ENCODE measurements at places on chromosomes 2 and 18.

- DNase-seq: no peak
Measured at GRCh38 chr2:36277146-36277808, 78.3 kb upstream of the CRIM1 start.

GRCh38 chr2:191566344-191566743 is 111.6 kb upstream of the NABP1 start:
- no peak for DNase-seq

- no peak for DNase-seq
Measured at GRCh38 chr2:198873503-198874471, 584.0 kb downstream of the SATB2 start.

GRCh38 chr2:220296174-220296573 is 668.7 kb downstream of the SLC4A3 start:
- DNase-seq: no peak

GRCh38 chr2:241943961-241944575 is 74.5 kb downstream of the RTP5 start:
- DNase-seq: no peak

DNA sequence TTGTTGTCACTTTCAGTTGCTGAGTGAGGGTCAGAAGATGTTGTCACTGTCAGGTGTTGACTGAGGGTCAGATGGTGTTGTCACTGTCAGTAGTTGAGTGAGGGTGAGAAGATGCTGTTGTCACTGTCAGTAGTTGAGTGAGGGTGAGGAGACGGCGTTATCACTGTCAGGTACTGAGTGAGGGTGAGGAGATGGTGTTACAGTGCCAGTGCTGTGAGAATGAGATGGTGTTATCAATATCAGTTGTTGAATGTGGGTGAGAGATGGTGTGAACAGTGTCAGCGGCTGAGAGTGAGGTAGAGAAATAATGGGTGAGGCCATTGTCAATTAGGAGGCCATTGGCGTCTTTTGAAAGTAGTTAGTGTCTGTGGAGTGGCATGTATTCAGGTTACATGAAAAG is 1.6 kb upstream of the ATP9B start:
- no peak for DNase-seq

- no peak for DNase-seq
Measured at GRCh38 chr2:236581546-236581945, 11.9 kb downstream of the ACKR3 start.

DNA sequence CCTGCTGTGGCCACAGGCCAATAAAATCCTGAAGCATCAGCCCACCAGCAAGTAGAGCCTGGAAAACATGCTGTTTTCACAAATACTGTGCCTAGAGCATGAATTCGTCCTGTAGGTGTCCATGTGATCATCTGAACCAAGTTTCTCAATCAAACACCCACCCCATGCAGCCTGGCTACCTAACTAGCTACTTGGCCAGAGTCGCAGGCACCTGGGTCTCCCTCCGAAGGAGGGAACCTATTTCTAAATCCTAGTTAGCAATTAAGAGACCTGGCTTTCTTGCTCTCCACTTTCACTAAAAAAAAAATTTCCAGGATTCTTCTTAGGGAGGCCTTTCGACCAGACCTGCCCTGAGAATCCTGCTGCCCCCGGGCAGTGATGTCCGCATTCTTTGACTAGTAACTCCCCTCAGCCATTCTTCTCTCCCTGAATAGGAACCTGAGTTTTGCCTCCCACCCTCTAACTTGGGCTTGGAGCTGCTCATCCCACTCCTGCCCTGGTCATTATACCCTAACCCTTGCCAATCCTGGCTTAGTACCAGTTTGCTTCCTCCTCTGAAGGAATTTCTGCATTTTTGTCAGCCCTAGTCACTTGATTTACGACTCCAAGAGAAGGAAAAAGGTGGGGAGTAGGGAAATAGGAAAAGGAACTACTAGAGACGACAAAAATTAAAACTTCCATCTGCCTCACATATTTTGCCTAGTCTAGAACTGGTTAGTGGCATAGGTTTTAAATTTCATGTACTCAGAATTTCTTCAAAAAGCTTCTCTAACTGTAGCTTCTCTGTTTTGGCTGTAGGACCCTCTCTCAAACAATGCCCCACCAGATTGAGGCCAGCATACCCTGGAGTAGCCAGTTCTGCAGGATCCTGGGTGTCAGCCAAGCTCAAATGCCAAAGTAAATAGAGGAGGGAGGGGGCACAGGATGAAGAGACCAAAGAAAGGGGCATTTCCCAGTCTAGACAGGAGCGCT is 25.4 kb upstream of the TANK start:
- DNase-seq: no peak

- no peak for DNase-seq
Measured at GRCh38 chr18:39795350-39795749, 2159.7 kb upstream of the PIK3C3 start.

DNA sequence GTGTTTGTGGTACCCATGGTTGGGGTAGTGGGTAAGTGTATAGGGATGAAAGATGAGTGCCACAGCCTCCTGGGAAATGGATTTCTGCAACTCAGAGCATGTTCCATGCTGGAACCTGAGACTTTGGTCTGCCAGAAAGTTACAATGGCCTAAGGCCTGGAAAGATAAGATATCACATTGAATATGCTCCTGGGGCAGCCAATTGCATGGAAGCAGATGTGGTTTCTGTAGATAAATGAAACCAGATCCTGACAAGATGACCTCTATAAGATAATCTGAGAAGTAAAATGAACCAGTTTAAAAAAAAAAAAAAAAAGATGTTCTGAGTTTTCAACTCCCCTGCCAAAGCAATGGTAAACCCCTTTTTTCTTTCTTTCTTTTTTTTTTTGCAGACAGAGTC is 91.4 kb upstream of the NCK2 start:
- no peak for DNase-seq

GRCh38 chr2:69717861-69718273 is 24.1 kb upstream of the ANXA4 start:
- DNase-seq: no peak

DNA sequence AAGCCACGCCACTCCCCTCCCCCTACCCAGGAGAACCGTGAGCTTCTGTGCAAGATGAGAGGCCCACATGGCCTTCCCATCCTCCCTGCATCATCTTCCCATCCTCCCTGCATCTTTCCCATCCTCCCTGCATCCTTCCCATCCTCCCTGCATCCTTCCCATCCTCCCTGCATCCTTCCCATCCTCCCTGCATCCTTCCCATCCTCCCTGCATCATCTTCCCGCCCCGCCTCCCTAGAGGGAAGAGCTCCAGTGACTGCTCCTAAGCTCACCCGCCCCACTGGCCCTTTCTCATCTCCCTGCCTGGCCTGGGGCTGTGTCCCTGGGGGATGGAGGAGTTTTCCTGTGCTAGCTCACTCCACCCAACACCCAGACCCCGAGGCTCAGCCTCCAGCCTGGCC is 93.3 kb upstream of the ASAP2 start:
- no peak for DNase-seq

DNA sequence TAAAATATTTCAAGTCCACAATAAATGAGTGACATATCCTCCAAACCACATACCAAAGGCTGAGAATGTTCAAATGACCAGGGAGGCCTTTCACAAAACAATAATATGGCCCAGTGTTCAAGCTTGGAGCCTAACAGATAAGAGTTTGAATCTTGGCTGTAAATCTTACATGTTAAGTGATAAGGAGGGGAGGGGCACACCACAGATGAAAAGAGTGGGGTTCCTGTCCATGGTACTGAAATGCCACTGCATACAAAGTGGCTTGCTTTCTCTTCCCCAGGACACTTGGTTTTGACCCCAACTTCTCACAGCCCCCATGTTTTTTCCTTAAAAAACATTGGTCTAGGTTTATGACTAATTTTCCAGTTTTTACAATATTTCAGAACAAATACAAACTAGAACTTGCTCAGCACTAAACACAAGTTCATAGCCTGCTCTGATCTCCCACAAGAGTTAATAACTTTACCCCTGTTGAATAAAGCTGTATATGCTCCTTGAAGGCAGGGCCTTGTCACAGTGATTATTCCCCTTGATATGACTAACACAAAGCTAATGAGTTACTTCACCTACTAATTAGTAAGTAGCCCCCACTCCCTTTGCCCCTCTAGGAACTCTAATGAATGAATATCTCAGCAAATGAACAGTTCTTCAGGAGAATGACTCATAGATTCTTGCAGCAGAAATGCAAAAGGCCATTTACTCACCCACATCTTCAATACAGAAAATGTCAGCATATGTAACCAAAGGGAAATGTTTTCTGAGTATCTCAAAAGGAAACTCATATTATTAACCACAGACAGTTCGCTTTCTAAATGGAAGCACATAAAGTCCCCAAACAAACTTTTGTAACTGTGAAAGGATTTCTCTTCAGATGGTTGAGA is 142.2 kb downstream of the SATB2 start:
- DNase-seq: no peak

DNA sequence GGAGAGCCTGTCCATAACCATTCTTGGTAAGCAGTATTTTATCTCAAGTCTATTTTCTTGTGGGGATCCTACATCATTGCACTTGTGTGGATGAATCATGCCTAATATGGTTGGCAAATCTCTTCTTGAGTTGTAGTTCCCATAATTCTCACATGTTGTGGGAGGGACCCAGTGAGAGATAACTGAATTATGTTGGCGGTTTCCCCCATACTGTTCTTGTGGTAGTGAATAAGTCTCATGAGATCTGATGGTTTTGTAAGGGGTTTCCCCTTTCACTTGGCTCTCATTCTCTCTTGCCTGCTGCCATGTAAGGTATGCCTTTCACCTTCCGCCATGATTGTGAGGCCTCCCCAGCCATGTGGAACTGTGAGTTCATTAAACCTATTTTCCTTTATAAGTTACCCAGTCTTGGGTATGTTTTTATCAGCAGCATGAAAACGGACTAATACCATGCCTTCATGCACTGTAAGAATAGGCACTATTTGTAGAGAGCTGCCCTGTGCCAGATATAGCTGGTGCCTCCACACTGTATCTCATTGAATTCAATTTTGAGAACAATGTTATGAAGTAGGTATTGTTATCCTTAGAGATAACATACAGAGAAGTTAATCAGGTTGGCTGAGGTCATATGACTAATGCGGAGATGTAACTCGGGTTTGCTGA is 148.3 kb downstream of the PLCL1 start:
- no peak for DNase-seq

DNA sequence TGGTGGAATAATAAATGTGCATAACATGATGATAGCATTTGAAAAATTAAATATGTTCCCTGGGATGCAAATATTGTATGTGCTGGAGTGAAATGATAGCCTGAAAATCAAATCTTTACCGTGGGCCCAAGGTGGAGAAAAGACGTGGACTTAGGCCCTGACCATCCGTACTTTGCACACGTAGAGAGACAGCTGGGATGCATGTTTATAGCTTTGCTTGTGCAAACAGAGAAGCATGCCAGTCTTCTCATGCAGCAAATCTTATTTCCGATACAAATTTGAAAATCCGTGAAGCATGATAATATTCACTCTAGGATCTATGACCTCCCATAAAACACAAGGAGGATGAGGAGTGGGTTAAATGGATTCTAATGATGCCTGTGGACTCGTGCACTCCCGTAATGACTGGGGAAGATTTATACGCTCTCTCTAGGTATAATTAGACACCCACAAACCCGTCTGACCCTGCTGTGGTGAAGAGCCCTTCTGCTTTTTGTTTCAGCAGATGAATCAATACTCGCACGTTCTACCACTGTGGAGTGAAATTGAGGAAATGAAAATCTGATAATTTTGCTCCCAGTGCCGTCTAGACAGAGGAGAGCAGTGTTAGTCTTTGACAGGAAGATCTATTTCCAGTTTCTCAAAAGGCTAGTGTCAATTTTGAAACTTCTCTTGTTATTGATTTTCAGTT is 810.3 kb upstream of the SALL3 start:
- DNase-seq: no peak

GRCh38 chr2:185278761-185279160 is 459.8 kb upstream of the FSIP2 start:
- no peak for DNase-seq

GRCh38 chr2:145687442-145688134 is 1167.7 kb upstream of the ZEB2 start:
- DNase-seq: no peak

DNA sequence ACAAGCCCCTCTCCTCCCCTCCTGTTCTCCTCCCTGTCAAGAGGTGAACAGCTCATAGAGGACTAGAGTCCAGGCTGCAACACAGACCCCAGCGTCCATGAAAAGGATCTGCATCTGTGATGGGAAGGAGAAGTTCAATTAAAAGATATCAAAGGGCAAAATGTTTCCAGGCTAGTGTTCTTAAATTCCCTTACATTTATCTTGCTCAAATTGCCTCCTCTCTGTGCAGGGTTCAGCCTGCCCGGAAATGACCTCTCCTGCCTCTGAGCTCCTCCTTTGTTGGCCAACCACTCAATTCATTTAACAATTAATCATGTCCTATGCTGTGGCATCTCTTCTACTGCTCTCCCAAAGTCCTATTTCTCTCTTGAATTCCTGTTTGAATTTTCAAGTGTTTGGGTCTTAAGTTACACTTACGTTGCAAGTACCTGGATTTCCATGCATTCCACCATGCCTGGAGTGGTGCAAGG is 105.3 kb downstream of the TSN start:
- DNase-seq: no peak

DNA sequence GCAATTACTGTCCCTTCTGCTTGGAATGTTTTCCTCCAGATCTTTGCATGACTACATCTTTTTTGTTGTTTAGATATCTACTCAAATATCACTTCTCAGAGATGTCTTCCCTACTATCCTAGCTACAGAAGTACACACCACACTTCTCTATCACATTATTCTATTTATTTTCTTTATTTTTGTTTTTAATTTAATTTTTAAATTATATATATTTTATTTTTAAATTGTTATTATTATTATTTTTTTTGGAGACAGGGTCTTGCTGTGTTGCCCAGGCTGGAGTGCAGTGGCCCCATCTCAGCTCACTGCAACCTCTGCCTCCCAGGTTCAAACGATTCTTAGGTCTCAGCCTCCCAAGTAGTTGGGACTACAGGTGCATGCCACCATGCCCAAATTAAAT is 106.7 kb downstream of the TAF4B start:
- no peak for DNase-seq

- no peak for DNase-seq
Measured at GRCh38 chr18:62767836-62768557, 52.7 kb downstream of the PHLPP1 start.

DNA sequence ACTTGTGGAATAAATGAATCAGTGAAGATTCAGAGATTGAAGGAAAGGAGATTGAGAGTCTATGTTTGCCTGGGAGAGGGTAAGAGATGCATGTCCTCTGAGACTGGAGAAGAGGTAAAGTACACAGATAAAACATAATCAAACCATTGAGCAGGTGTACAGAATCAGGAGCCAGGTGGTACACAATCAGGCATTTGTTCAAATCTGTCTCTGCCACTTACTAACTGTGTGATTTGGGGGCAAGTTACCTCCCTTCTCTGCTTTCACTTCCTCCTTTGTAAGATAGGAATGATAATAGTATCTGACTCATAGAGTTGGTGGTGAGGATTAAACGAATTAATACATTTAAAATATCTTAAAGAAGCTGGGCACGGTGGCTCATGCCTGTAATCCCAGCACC is 94.0 kb downstream of the CDK15 start:
- no peak for DNase-seq

DNA sequence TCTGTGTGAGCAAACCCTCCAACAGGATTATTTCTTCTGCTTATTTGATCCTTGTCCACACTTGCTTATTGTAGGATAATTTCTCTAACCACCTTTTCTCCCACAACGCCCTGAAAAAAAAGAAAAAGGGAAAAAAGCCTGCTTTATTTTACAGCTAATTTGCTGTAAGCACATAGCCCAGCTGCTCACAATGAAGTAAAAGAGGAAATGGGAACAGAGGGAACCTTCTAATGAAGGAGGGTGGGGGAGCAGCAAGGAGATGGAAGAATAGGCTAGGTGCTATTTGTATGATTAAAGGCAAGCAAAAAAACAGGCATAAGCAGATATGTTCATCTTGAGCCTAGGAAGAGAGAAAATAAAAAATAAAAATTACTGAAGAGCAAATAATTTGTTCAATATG is 331.6 kb downstream of the TXNL1 start:
- DNase-seq: no peak
